Nucleus accumbens (tissue), 56 donors: ENCODE measurements at places on chromosomes 5 and 9.

- DNase-seq = no peak
Measured at GRCh38 chr5:158698023-158698639, 401.6 kb downstream of the EBF1 start.

DNA sequence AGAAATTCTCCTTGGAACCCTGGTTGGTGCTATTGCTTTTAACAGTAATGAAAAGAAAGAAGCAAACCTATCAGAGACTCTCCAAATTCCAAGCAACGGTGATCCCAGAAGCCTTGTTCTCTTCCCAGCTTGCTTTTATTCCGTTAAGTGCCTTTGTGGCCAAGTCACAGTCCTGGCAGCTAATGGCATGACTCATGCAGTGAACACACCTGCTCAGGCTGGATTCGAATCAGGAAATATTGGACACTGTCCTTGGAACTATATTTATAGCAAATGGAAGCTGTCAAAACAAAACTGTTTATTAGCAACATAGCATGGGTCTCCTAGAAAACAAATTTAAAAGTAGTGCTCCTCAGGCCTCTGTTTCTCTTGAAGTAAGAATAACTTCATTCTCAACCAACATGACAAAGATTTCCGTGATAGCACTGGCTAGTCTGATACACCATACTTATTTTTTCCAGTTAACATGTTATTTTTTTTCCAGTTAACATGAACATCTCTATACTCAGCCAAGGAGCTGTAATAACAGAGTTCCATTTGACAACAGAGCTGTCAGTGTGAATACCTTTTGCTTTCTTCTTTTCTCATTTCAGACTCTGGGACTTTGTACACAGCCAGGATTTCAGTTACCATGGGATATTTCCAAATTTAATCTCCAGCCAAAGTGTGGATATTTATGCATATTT, 502.4 kb downstream of the GADD45G start:
- no peak for DNase-seq

GRCh38 chr9:5834214-5834613, 1.3 kb upstream of the ERMP1 start:
- DNase-seq = no peak

GRCh38 chr5:173634465-173634983, 18.1 kb upstream of the BOD1 start:
- no peak for DNase-seq

GRCh38 chr5:172303162-172303561, 19.6 kb upstream of the UBTD2 start:
- no peak for DNase-seq

- DNase-seq = no peak
Measured at GRCh38 chr9:136614372-136614922, 48.3 kb upstream of the EGFL7 start.

GRCh38 chr5:14309199-14309598, 166.1 kb downstream of the TRIO start:
- DNase-seq = no peak

DNA sequence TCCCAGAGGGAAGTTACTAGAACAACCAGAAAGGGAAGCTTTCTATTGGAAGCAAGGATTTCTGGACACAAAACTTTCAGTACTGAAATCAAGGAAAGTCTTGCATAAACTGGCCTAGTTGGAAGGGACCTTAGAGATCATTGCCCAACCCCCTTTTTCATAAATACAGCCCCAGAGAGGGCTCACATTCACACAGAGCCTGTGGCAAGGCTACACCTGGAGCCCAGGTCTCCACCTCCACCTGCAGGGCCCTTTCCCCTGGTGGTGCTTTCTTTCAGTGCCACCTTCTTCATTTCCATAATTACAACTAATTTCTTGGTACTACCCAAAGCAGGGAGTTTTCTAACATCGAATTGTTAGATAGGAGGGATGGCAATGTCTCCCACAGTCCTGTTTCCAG, 85.7 kb downstream of the ADRB2 start:
- DNase-seq = no peak
